Frontal cortex (tissue), 4 donors: ENCODE measurements at places on chromosomes 16 and 17.
A peak's percentile ranks its signal among the peaks of the same experiment; 100 is the strongest.

DNA sequence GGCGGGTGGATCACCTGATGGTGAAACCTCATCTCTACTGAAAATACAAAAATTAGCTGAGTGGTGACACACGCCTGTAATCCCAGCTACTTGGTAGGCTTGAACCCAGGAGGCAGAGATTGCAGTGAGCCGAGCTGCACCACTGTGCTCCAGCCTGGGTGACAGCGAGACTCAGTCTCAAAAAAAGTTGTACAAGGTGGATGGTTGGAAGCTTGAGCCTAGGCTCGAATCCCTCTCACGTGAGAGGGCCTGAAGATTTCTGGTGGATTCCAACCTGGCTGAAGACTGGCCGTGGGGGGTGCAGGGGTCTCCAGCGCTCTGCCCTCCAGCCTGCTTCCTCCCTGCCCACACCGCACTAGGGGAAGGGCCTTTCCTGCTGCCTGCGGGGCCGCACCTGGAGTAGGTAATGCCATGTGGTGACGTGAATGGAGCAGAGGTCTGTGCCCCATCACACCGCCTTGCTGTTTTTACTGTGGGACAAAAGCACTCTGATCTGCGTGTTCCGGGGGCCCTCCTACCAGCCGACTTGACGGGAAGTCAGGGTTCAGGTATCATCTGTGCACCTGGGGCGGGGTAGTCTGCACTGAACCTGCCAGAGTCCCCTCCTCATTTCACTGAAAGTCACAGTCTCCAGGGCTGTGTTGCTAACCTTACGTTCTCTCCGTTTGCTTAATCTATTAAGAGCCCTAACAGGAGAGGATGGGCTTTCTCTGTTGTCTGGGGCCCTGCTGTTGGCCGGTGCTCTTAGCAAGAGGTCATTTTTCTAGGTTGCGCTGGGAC is 4.2 kb downstream of the RPL13 start:
- no peak for DNase-seq

DNA sequence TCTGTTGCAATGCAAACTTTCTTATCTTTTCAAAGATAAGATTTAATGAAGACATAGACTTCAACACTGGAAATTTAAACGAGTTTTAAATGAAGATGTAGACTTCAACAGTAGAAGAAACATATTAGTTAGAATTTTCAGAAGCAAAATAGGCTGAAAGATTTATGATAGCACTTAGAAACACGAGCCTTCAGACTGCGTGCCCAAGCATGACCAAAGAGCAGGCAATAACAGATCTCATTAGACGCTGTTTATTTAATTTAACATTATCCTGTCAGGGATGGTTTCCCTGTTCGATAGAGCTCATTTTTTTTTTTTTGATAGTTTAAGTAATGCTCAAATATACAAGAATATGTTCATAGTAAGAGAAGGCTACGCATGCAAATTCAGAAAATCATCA is 604.7 kb upstream of the SOX9 start:
- no peak for DNase-seq

GRCh38 chr17:45942284-45942683 is 47.9 kb downstream of the MAPT start:
- peak; percentile 73 for DNase-seq

DNA sequence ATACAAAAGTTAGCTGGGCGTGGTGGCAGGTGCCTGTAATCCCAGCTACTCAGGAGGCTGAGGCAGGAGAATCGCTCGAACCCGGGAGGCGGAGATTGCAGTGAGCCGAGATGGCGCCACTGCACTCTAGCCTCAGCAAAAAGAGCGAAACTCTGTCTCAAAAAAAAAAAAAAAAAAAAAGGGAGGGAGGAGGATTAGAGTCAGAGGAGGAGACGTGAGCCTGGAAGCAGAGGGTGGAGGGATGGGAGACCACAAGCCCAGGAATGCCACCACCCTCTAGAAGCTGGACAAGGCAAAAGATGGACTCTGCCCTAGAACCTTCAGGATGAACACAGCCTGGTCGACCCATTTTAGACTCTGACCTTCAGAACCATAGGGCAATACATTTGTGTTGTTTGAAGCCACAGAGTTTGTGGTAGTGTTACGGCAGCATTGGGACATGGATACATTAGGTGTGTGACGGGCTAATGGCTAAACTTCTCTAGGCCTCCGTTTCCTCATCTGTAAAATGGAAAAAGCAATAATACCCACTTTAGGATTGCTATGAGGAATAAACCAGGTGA is 2.1 kb upstream of the SMIM22 start:
- no peak for DNase-seq

DNA sequence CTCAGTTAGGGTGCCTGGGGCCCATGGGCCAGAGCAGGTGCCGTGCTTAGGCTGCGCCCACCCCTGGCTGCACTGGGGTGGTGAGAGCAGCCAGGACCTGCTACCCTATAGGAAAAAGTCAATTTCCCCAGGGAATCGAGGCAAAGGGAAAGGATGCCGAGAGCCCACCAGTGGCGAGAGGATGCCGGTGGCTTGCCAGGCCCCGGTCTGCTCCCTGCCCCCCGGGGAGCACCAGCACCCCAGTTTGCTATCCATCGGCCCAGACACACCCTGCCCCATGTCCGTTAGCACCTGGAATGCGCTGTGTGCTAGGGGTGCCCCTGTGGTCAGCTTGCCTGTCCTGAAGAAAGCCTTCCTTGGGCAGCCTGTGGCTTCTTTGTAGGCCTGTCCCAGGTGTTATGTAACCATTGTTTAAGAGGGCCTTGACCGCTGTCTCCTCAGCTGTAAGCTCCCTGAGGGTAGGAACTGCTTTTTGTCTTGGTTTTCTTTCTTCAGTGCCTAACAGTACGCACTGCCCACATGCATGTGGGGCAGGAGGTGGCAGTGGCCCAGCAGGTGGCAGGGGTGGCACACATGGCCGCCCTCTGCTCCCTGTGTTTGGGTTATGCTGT is 40.8 kb downstream of the NT5M start:
- no peak for DNase-seq

- no peak for DNase-seq
Measured at GRCh38 chr17:28030386-28030785, 12.1 kb upstream of the NLK start.
